Naive thymus-derived CD4-positive, alpha-beta T cell (primary cell): ENCODE measurements at places on chromosomes 4 and X. TPM values are rescaled to one million over a fixed set of nuclear protein-coding genes. Genes with fewer than 3 reads are reported as not detected.

The TEX13B gene
- total RNA-seq = not detected in 2 replicates

The SUPT20HL2 gene
- not detected for total RNA-seq

The ZBED1 gene
- 37.0 and 38.2 TPM in 2 replicates for total RNA-seq

The CT47B1 gene
- not detected in 2 replicates for total RNA-seq

The ITGB1BP2 gene
- 5.9 TPM for total RNA-seq

The IL1RAPL2 gene
- not detected in 2 replicates for total RNA-seq

The CRMP1 gene
- total RNA-seq = 0.31 and 0.46 TPM in 2 replicates

The FGA gene
- total RNA-seq = not detected

The SAGE1 gene
- total RNA-seq = not detected in 2 replicates

The TLR3 gene
- total RNA-seq = 0.24 TPM

The SCOC gene
- 11.1 TPM for total RNA-seq

The FRMD7 gene
- total RNA-seq = not detected

The TNIP3 gene
- 0.89 TPM for total RNA-seq

The SPANXA2 gene
- total RNA-seq = not detected

The RENBP gene
- total RNA-seq = 27.7 TPM

The IGFBP7 gene
- not detected for total RNA-seq

The APELA gene
- not detected for total RNA-seq

GRCh38 chr4:51918251-51918650, 75.3 kb downstream of the DCUN1D4 start:
- no peak for DNase-seq

- no peak for DNase-seq
These were observed 317.4 kb downstream of the ASMT start for GRCh38 chrX:1932231-1932630.

DNA sequence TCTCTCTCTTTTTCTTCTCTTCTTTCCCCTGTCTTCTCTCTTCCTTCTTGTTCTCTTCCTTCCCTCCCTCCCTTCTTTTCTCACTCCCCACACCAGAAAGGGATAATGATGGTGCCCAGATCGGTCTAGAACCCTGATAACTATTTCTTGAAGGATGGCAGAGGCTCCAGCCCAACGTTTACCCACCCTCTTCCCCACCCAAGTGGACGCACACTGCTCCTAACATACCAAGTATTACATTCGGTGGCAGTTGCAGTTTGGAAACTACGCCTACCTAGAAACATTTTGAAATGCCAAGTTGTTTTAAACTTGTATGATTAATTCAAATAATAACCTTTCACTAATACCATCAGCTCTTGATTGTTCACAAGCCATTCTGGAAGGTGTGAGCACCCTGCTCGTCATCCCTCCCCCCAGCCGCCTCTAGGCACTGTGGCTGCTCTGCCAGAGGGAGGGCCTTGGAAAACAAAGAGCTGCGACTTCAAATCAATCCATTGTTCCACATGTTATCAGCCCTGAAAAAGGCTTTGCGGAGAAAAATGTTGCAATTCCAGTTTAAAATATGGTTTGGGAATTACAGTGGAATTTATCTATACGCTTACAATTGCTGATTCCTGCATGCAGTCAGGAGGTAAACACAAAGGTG, 1017.5 kb upstream of the TENM3 start:
- DNase-seq = no peak

- DNase-seq = no peak
These were observed 88.7 kb upstream of the ELOVL6 start for GRCh38 chr4:110287130-110287529.

- no peak for DNase-seq
These were observed 44.5 kb downstream of the NEK1 start for GRCh38 chr4:169567916-169568315.

DNA sequence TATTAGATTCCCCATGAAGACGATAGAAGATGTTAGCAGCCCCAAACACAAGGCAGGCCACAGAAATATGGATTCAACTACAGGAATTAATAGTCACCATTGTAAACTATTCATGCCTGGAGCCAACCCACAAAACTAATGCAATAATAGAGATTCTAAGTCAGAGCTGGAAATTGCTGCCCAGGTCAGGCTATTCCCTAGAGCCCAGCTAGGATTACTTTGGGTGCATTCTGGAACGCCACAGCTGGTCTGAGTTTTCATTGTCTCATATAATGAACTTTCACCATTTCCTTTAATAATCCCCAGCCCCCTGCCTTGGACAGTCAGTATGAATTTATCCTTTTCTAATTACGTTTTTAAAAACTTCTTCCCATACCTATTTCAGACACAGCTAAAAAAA, 252.6 kb downstream of the PAPSS1 start:
- no peak for DNase-seq

- no peak for DNase-seq
These were observed 48.6 kb upstream of the CLDN24 start for GRCh38 chr4:183370786-183371185.

- DNase-seq = no peak
These were observed 290.2 kb downstream of the STK32B start for GRCh38 chr4:5341526-5341925.

DNA sequence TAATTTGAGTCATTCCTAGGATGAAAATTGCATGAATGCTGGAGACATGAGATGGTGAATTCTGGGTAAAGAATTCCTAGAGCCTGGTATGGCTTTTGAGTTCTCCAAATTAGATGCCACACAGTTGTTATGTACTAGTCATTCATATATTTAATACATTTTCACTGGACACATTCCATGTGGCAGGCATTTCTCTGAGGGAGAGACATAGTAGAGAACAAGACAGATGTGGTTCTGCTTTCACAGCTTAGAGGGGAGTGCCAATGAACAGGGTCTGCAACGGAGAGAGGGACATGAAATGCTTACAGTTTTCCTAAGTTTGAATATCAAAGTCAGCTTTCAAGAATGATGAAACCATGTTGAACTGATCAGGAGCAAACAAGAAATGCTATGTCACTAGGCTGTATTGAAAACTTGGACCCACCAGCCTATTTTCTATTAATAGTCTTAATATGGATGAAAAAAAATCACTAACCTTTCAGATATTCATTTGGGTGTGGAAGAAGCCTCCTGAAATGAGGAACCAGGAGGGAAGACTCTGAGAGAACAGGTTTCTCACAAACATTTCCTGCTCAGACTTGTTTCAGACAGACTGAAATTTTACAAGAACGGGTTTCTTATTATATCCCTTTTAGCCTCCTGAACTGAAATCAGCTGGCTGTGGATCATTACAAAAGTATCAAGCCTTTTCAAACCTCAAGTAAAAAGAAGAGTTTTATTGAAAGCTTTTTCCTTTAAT, 276.0 kb upstream of the TET2 start:
- DNase-seq = no peak

- no peak for DNase-seq
These were observed 318.6 kb upstream of the FAT1 start for GRCh38 chr4:187042251-187042650.

GRCh38 chr4:71006203-71006907, 12.9 kb downstream of the DCK start:
- DNase-seq = peak; percentile 14

- no peak for DNase-seq
These were observed 8.0 kb downstream of the ARHGEF38 start for GRCh38 chr4:105560421-105560848.

- DNase-seq = no peak
These were observed 50.7 kb downstream of the MAP7D3 start for GRCh38 chrX:136200466-136200865.

DNA sequence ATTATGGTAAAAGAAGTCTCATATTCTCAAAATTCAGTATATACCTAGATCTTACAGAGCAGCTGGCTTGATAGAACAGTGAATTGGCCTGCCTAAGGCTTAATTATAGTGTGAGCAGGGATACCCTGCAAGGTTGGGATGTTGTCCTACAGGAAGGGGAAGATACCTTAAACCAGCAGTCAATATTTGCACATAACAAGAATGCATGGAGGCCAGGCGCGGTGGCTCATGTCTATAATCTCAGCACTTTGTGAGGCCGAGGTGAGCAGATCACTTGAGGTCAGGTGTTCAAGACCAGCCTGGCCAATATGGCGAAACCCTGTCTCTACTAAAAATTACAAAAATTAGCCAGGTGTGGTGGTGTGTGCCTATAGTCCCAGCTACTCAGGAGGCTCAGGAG, 58.7 kb upstream of the ABCG2 start:
- DNase-seq = no peak

- DNase-seq = no peak
These were observed 28.0 kb downstream of the DMD start for GRCh38 chrX:33183361-33183760.

- DNase-seq = no peak
These were observed 235.3 kb upstream of the SFRP2 start for GRCh38 chr4:154024097-154024694.

DNA sequence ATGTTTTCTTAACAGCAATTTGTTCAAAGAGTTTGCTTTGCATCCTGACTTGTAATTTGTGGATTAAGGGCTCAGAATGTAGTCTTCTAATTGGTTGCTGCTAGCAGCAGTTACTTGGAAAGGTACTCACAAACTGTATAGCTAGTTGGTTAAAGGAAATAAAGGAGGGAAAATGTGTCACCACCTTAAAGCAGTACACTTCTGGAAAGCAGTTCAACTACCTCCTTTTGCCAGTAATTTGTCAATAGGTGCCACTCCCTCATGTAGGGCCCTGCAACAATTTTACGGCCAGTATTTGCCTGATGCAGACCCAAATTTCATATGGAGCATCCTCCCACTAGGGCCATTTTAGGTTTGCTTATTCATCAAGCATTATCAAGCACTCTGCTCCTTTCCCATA, 20.8 kb downstream of the AMOT start:
- DNase-seq = no peak

GRCh38 chr4:147822128-147822527, 90.2 kb downstream of the ARHGAP10 start:
- no peak for DNase-seq

- DNase-seq = no peak
These were observed 1.5 kb downstream of the COX18 start for GRCh38 chr4:73067971-73068394.

DNA sequence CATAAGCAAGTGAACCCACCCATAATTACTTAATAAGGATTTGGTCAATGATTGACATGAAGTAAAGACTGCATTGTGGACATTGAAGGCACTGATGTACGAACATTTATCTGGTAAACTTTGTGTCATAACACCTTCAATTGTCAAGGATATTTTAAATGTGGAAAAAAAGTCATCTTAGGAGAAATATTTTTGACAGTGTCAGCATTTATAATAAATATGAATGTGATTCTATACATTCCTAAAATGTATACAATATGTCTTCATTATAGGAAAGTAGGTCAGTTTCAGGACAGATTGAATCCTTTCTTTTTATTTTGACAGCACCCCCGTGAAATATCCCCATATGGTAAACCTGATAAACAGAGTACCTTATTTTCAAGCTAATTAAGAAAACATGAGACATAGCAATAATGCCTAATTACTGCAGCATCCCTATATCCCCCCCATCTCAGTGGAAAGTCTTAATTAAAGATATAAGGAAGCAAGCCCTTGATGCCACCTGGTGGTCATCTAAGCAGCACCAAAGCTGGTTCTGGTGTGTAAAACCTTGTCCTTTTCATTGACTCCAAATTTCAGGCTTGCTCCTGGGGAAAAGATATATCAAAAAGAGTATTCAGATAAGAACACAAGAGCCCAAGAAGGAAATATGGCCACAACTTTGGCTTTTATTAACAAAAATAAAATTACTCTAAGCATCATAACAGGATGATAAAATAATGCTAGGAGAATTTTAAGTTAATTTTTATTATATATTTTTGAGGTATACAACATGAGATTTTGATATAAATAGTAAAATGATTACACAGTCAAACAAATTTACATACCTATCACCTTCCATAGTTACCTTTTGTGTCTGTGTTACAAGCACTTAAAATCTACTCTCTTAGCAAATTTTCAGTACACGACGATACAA, 379.7 kb downstream of the TLL1 start:
- DNase-seq = no peak

- DNase-seq = peak; percentile 34
These were observed 2.5 kb upstream of the BRWD3 start for GRCh38 chrX:80812176-80812575.

DNA sequence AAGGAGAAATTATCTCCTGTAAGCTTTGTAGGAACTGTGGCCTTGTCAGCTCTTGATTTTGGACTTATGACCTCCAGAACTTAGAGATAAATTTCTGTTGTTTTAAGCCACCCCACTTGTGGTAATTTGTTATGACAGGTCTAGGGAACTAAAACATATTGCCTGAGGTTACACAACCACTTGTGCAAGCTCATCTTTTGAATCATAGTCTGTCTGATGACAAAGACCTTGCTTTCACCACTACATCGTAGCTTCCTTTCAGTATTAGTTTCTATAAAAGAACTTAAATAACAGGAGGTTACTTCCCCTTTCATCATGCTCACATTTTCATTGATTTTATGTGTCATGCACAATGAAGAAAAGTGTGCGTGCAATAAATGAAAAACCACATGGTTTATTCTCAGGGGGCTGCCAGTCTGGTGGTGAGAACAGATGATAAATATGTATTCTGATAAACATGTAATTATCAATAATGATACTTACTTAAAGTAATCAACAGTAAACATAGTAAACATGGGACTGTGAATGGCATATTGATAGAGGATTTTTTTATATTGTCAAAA, 690.0 kb upstream of the HS3ST1 start:
- DNase-seq = no peak
